ENCODE measurements at places on chromosomes 3 and 15.
A peak's percentile ranks its signal among the peaks of the same experiment; 100 is the strongest.

- no peak for DNase-seq
Observed at GRCh38 chr3:134294302-134295280, 43.9 kb upstream of the RYK start.

DNA sequence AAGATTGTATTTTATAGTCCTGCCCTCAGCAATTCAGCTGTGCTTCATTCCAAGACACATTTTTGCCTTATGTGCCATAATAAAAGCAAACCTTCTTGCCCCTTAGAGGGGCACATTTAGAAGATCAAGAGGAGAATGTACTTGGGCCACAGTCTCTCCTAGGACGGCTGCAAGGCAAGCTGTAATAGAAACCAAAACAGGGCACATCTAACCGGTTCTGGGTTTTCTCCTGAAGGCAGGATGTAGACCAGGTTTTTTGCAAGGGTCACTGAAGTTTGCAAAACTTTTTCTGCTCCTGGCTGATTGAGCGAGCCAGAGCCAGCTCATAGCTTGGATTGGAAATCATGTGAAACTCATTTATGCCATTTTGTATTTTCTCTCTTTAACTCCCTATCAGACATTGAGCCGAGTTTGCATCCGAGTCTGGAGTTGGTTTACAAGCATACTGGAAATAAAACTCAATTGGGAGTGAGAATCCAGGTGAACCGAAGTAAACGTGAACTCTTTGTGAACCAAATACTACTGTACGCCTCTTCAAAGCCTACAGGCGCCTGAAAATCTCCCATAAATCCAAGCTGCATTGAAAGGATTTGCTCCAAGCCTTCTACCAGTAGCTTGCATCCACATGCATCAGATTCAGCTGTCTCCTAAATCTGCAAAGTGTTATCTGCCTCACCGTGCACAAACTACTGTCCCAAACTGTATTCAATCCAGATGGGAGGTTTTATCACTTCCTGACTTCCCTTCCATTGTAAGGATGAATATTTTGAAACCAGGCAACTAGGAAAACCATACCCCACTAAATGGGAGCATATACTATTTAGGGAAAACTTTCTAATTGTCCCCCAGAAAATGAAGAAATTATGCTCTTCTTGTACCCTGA, 60.9 kb upstream of the TSC22D2 start:
- DNase-seq = peak; percentile 80

DNA sequence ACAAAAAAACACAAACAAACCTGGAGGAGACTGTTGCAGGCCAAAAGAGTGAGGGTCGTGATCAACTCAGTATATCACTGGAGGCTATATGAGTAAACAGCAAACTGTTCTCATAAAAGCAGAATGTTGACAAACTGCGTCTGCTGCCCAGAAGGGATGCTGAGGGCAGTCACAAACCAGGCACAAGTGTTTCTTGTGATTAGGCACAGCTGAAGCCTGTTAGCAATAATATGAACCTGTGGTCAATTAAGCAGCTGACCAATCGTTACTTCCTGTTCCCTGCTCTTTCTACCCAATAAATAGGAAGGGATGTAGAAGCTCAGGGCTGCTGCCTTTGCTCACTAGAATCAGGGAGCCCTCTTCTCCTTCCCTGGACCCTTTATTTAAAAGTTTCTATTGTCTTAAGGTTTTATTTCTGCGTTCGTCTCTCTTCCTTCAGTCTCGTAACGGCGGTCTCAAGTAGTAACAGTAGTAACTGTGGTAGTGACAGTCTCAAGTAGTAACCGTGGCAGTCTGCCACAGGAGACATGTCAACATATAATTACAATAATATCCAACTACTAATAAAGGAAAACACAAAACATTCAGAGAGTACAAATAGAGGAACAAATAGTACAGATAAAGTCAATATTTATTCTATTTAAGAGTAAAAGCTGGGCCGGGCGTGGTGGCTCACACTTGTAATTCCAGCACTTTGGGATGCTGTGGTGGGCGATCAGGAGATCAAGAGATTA, 698.4 kb upstream of the CCDC54 start:
- DNase-seq = no peak

- no peak for DNase-seq
Observed at GRCh38 chr3:127370906-127371305, 83.1 kb upstream of the PRR20G start.

DNA sequence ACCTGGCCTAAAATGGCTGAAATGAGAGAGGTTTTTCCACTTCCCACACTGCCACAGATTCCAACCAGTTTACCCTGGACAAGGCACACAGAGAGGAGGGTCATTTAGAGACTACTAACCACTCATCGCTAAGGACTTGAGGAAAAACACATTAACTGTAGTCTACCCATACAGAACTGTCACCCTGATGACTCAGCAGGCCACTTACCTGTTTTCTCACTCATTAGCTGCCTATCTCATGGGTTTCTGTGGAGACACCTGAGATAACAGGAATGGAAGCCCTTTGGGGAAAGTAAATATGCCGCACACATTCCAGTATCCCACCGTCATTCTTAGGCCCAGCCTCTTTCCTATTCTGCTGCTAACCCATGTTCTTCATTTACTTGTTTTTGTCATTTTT, 50.0 kb downstream of the ABCC5 start:
- DNase-seq = no peak

DNA sequence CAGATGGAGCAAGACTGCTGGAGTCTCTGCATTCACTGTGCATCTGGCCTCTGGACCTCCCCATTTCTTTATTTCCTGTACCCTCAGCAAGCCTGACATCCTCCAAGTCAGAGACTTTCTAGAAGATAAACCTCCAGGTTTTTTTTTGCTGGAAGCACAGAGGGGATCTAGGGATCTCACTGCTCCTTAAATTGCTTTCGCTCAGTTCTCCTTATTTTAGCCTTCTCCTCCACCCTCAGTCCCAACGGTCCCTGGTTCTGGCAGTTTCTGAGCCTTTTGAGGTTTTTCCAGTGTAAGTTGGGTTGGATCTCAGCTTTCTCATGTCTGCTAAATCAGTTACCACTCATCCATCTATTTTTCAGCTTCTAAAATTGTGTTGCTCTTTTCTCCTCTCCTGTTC, 22.7 kb upstream of the CHD2 start:
- DNase-seq = no peak

- DNase-seq = no peak
Observed at GRCh38 chr15:82714016-82714415, 4.3 kb upstream of the AP3B2 start.

GRCh38 chr3:38126121-38126892, 10.6 kb downstream of the ACAA1 start:
- DNase-seq = no peak

GRCh38 chr15:90642464-90643300, 74.5 kb upstream of the BLM start:
- DNase-seq = no peak

DNA sequence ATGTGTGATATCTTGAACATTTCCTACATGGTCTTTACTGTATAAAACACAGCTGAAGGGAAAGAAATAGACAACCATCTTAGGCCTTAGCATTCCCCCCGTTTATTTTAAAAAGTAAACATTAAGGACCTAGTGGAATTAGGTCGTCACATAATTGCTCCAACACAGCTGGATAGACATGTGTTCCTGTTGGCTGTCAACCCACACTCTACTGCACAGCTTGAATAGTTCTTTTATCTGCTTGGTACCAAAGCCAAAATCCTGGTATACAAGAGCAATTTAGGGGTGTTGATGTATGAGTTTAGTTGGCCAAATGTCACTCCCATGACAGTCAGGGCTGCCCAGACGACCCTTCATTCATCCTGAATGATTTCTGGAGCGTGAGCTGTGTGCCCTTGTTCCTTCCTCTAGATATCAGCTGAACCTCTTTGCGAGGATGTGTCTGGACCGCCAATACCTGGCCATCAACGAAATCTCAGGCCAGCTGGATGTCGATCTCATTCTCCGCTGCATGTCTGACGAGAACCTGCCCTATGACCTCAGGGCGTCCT, 179.7 kb downstream of the ITPR1 start:
- no peak for DNase-seq

GRCh38 chr3:58769065-58769464, 102.5 kb upstream of the FAM3D start:
- no peak for DNase-seq

DNA sequence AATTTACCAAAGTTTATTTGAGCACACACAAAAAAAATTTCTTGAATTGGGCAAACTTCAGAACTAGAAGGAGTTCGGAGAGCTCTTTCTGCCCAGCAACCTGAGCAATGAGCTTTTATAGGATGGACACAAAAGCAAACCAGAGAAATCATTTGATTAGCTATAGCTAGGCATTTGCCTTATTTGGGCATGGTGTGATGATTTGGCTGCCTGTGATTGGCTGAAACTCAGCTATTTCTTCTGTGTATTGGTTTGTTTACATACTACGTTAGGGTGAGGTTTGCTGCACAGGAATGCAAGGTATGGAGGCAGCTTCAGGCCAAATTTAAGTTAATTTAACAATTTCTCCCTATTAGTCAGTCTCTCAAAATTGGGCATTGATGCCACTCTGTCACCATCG, 65.1 kb downstream of the NEK11 start:
- DNase-seq = peak; percentile 49

DNA sequence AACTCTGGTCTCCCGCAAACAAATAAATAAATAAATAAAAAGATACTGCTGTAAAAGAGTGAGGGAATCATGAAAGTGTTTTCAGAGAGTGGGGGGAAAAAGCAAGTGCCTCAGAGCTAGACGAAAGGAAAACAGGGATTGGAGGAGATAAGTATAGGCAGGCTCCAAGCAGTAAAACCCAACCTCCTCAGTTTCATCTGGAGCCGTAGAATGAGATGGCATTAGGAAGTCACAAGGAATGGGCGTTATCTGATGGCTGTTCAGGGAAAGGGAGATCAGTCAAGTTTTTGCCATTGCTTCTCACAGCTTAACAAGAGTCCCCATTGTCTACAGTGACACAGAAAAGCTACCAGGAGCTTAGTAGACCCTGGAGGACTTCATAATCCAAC, 451.5 kb upstream of the PPP2R3A start:
- DNase-seq = no peak

DNA sequence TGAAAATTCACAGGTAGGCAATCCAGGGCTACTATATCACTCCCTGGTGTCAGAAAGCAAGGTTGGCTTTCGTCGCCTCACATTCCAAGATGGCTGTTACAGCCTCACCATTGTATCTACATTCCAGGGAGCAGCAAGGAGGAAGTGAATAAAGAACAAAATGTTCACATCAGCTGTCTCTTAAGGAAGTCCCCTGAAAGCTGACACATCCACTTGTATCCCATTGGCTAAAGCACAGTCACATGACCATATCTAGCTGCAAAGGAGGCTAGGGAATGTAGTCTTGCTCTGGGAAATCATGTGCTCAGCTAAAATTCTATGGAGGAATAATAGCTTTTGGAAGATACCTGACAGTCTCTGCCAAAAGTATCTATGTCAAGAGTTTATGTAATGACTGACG, 12.8 kb upstream of the GATA2 start:
- DNase-seq = peak; percentile 25

Measured in fibroblast of skin of right biceps (primary cell).